NCI-H226 (cell line): ENCODE measurements at places on chromosomes 2 and 18.

DNA sequence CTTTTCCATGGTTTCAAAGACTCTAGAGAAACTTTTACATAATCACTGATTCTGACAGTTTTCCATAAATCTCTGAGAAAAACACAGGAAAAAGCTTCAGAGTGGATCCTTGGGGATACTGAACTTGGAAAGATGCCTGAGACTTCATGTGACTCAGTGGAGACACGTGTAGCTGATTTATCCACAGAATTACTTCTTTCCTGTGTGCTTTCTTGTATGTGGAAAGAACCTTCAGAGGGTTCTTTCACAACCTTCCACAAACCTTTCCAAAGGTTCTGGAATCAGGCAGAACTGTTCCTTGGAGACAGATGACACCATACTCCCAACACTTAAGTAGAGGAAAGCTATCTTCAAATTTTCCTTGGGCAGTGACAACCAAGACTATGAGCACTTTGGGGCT lies 207.2 kb downstream of the RND3 start:
- peak; percentile 69 for DNase-seq

GRCh38 chr2:225334514-225334913 lies 65.0 kb upstream of the NYAP2 start:
- no peak for DNase-seq

GRCh38 chr2:235107640-235107951 lies 155.8 kb downstream of the SH3BP4 start:
- DNase-seq, result no peak

DNA sequence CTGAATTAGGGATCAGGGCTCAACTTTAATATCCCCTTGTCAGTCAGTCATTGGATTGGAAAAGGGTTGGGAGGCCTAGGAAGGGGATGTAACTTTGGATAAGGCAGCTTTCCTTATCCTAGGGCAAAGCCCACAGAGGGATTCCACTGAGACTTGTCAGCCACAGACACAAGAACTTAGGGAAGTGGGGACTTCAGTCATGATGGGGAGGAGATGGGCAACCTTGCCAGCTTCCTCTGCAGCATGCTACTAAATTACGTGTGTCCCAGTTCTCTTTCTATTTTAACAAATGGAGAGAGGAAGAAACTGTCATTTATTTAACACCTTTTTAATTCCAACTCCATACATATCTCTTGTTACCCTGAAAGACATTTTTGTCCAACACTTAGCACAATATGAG lies 237.8 kb downstream of the WDR7 start:
- no peak for DNase-seq

GRCh38 chr18:54003195-54003594 lies 221.3 kb downstream of the MBD2 start:
- no peak for DNase-seq

DNA sequence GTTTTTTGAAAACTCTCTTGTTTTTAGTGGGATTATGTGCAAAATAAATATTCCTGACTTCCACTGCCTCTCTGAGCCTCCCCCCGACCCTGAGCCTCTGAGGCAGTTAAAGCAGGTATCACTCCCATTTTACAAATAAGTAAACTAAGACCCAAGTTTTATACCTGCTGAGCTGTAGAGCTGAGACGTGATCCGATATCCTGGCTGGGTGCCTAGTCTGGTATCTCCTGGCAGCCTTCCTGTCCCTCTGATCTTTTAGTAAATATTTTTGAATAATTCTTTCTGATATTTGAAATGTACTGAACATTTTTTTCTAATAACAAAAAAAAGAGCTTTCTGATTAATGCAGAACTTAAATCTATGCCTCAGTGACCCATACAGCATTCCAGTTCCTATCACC lies 108.3 kb upstream of the NOSTRIN start:
- no peak for DNase-seq

GRCh38 chr18:41993151-41993550 lies 38.1 kb downstream of the PIK3C3 start:
- no peak for DNase-seq

DNA sequence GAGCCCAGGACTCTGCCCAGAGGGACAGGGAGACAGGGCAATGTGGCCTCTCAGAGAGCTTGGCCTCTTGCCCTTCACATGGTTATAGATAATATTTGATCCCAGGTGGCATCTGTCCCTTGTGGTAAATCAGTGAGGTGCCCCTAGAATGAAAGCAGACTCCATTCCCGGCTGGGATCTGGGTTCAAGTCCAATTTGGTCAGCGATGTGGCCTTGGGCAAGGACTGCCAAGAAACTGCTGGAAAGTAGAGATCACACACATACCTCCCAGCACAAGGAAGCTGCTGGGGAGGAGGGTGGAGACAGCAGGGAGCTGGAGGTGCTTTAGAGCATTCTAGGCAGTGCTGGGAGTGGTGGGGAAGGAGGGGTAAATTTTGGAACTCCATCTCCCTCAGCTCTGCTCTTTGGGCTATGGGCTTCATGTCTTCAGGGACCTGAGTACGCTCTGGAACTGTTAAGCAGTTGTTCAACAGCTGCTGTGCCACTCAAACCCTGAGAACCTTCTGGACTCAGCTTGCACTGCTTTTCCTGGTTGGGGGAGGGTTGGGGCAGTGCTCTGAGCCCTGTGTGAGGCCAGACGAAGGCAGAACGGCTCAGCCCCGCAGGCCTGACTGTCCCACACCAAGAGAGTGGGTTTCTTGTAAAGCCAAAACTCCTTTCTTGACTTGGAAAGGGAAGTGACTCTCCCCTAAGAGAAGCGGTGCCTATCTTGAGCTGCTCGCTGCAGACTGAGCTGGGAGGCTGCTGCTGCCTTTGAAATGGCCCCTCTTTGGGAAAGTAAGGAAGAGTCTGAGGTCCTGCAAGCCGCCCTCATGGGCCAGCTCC lies 23.0 kb downstream of the INPP5D start:
- no peak for DNase-seq

DNA sequence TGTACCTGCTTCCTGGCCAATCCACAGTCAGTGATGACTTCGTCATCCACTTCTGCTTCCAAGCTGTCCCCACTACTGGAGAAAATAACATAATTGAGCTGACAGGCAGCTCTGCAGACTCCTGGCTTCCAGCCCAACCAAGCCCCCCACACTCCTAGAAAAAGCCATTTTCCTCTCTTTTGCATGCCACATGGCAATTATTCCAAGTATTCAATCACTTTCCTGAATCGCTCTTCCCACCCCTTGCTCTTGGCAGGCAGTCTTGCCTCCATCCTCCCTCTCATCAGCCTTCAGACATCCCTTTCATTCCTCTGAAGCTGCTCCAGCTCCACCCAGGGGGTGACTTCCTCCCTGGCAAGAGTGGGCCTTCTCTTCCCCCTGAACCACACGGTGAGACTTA lies 14.3 kb upstream of the ST8SIA5 start:
- DNase-seq, result no peak

DNA sequence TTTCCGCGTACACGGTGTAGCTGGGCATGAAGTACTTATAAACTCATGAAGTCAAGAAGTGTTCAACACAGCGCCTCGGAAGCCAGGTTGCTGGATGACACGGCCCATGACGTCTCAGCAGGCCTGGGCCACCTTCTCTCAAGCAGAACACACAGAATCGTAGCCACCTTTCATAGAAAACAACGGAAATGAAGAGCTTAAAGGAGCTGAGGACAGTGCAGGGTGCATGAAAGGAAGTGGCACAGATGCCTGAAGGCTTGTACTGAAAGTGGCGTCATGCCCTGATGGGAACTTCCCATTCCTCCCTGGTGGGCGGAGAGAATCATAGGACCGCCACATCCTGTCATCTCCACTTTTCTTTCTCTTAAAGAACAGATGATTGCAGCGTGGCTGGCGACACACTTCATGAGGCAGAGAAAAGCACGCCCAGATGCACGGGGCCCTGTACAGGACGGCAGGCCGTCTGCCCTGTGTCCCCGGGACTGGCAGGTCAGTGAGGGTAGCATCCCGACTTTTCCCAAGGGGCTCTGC lies 31.1 kb downstream of the HDAC4 start:
- no peak for DNase-seq

- peak; percentile 79 for DNase-seq
Observed at GRCh38 chr2:151922845-151923666, 94.8 kb upstream of the ARL5A start.

DNA sequence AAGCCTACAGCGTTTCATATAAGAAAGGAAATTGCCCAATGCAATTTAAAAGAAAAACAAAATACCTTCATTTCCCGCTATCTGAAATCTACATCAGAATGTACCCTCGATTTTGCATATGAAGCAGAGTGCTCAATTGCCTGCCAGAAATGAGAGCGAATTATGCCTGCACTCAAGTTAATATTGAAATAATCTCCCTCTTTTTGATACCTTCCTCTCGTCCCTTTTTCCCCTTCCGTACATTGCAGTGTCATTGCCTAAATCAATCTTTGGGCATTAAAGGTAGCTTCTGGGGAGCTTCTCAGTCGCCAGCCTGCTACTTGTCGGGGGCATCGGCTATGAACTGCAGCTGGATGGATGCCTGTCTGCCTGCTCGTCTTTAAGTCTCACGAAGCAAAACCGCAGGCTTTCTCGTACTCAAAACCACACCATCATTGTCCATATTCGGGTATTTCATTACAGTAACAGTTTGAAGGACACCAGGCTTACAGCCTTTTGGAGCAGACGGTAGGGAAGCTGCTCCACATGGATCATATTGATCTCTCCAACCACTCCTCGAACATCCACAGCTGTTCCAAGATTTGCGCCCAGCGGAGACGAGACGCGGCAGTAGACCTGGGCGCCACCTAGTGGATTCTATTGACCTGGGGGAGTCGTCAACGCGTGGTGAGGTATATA lies 64.0 kb upstream of the HNRNPA3 start:
- peak; percentile 68 for DNase-seq

- no peak for DNase-seq
Observed at GRCh38 chr2:3806730-3807129, 103.4 kb downstream of the DCDC2C start.

DNA sequence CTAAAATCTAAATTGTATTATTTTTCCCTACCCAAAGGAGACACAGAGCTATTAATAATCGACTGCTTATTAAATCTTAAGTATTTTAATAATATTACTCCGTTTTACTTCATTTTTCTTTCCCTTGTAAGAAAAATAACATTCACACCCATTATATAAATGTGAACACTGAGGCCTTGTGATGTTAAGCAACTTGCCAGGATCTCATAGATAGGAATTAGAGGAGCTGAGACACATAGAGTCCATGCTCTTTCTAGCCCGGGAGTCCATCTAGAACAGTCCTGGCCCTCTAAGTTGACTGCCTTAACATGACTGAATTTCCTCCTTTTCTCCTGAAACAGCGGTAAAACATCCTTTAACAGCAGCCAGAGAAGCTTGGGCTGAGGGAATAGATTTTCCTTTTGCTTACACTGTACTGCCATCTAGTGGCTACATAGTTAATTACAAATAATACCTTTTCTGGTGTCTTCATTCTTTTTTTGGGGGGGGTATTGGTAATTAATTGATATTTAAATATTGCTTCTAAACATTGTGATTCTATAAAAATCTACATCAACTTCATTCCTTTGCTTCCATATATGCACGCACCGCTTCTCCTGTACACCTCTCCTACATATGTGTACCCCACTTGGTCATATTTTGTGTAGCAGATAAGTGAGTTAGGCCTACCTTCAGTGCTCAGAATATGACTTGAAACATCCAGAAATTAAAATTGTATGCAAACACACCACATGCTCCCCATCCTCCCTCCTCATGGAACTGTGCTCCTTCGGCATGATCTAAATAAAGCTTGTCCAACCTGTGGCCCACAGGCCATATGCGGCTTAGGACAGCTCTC lies 125.8 kb upstream of the HNMT start:
- no peak for DNase-seq

DNA sequence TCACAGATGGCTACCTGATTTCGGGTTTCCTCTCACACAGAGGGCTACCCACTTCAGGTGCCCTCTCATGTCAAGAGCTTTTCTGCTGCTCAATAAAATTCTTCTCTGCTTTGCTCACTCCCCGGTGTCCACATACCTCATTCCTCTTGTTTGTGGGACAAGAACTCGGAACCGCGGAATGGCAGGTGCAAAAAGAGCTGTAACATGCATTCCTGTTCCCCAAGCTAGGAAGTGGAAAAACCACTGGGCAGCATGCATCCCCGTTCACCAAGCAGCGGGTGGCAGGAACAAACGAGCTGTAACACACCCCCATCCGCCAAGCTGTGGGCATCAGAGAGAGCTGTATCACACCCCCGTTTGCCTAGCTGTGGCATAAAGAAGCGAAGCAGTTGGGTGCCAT lies 27.2 kb upstream of the FRZB start:
- no peak for DNase-seq

DNA sequence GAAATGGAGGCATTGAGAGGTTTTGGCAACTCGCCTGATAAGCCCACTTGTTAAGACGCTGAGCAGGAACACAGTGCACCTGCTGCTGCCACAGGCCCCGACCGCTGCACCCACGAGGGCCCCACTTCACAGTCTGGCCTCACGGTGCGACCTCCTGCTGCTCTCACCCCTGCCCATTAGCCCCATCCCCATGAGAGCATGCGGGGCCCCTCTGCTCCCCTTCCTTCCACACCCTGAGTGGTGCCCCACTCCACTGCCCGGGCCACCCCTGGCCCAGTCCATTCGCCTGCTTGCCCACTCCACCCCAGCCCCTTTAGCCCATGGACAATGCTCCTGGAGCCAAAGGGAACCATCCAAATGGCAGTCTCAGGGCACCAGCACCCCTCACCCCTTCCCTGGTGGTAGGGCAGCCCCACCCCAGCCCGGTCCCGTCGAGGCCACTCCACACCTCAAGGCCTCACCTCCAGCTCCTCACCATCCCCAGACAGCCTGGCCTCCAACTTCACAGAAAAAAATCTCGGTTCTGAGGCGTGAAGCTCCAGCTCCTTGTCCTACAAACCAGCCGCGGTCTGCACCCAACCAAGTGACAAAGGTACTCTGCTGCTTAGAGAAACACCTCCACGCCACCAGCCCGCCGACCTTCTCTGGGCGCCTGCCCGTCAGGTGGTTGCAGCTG lies 6.7 kb upstream of the GPR55 start:
- DNase-seq, result no peak

GRCh38 chr18:6088432-6088831 lies 193.1 kb upstream of the TMEM200C start:
- DNase-seq, result no peak

DNA sequence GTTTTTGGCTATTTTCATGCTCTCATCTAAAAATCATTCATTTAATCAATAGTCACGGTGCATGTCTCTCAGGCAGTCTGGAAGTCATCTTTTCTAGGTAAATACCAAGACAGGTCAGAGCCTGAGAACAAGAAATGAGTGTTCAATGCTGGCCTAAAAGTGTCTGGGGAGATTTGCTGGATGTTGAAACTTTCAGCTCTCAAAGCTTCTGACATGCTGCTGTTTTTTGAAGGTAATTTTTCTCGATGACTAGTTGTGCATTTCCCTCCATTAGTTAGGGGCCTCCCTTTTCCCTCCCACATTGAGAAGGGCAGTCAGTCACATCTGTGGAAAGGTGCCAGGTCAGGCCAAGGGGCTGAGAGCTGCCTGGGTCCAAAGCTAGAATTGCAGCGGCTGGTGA lies 115.6 kb downstream of the LPIN1 start:
- DNase-seq, result no peak
